Daoy (cell line): ENCODE measurements at places on chromosomes 2 and 18.

GRCh38 chr2:134334542-134335353 lies 80.9 kb downstream of the MGAT5 start:
- no peak for DNase-seq

DNA sequence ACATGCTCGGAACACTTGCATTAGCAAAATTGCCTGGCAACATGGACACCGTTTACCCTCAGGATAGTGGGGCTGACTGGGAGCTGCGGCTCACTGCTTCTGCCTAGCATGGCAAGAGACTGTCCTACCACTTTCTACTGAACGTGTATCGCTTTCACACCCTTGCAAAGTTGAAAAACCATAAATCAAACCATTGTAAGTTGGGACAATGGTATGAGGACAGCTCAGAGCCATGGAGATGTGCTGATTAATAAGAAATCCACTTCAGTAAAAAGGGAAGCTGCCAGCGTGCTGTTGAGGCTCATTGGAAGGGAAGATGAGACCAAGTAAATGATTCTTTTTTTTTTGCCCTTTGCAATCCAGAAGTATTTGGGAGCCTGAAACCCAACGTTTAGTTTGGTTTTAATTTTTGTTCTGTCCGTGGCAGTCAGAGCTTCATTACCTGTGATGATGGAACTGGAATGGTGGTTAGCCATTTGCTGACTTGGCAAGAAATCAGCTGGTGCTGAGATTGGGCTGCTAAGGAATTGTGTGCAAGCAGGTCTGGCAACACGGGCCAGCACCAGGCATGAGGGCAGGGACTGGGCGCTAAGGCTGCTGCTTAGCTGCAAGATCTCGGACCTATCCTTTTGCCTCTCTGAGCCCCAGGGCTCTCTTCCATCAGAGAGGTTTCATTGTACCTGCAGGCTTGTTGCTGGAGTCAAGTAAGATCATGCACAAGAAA lies 75.5 kb upstream of the HS6ST1 start:
- no peak for DNase-seq

DNA sequence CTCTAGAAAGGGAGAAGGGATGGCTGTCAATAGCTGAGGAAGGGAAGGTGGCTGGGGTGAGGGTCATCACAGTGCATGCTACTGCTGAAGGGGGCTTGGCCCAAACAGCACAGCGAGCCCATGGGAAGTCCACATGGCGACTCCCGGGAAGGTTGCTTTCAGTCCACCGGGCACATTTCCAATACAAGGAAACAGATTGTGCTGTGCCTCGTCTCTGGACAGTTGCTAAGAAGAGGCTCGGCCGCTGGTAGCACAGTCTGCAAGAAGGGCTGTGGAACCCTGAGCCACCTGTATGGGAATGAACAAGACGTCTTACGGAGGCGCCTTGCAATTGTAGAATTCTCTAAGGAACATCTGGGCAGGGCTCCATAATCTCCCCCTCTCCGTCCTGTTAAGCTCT lies 123.1 kb downstream of the CELF4 start:
- DNase-seq: no peak

GRCh38 chr2:237511433-237511832 lies 24.4 kb downstream of the MLPH start:
- no peak for DNase-seq

GRCh38 chr2:109582928-109583895 lies 30.6 kb downstream of the SEPTIN10 start:
- DNase-seq: no peak

- no peak for DNase-seq
These were observed 928.5 kb downstream of the NRXN1 start for GRCh38 chr2:50103442-50103841.

DNA sequence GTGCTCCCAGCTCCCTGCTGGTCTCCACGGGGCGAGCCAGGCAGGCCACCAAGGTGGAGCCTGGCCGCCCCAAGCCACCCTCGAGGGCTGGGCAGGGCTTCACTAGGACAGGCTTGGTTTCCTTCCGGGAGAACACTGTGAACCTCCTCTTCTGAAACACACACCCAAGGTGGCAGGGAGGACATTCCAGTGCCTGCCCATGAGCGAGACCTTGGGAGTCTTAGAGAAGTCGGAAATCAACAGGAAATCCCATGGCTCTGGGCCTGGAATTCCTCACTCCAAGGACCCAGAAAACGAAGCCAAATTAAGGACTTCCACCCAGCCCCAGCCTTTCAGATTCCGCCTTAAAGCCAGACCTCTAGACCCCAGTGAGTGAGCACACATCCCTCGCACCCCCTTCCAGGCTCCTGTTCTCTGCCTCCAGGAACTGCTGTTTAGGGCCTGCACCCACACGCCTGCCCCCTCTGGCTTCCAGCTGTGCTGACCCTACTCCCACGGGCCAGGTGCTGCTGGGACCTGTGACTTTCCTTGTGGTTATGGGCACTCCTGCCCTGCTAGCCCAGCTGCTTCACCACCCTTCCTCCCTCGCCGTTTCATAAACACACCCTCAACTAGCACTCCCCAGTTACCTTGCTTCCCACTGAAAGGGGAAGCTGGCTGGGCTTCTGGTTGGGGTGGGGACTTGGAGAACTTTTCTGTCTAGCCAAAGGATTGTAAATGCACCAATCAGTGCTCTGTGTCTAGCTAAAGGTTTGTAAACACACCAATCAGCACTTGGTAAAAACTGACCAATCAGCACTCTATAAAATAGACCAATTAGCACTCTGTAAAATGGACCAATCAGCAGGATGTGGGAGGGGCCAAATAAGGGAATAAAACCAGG lies 13.7 kb downstream of the GPR17 start:
- no peak for DNase-seq

GRCh38 chr2:119823734-119824334 lies 64.1 kb downstream of the PTPN4 start:
- DNase-seq: peak; percentile 38

GRCh38 chr2:15115776-15116175 lies 445.4 kb downstream of the NBAS start:
- DNase-seq: no peak

DNA sequence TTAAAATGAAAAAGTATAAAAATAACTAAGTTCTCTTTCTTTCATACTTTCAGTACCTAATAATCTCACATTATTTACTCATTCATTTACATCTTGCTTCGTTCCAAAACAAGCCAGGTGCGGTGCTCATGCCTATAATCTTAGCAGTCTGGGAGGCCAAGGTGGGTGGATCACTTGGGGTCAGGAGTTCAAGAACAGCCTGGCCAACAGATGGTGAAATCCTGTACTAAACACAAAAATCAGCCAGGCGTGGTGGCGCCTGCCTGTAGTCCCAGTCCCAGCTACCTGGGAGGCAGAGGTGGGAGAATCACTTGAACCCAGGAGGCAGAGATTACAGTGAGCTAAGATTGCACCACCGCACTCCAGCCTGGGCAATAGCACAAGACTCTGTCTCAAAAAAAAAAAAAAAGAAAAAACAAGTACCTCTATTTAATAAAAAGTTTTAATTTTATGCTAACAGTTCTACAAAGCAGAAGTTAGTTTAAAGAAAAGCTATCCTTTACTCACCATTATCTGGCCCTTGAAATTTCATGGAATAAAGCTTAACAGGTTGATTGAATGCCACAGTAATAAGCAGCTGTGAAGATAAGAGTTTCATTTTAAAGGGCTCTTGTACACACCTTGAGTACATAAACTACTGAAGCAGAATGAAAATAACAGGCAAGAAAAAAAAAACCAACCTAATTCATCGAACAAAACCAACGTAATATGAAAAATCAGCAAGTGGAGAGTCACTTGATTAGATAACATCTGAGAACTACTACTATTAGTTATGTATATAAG lies 22.5 kb downstream of the TXNL1 start:
- no peak for DNase-seq

- DNase-seq: no peak
These were observed 203.3 kb downstream of the LRP1B start for GRCh38 chr2:141927536-141927935.

GRCh38 chr18:1624612-1625011 lies 719.9 kb downstream of the ADCYAP1 start:
- no peak for DNase-seq

GRCh38 chr2:146989741-146990140 lies 855.1 kb upstream of the ACVR2A start:
- no peak for DNase-seq
